ENCODE measurements at places on chromosomes 6 and 20.

GRCh38 chr6:30724906-30725667, 4.9 kb downstream of the TUBB start:
- DNase-seq: no peak

DNA sequence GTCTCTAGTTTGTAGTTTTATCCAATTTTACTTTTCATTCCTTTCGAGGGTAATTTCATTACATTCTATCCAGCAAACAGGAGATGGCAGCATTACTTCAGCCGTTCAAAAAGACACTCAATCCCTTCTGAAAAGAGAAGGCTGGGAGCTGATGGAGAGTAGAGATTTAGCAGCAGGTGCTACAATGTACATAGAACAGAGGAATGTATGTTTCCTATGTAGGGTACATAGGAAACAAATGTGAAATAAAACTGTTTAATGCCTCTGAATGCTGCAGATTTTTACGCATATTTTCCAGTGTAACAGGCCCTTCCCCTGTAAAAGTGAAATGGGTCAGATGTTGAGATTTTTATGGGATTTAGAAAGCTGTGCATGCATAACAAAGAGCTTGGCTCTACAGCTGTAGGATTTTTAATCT, 16.0 kb downstream of the RPS12 start:
- DNase-seq: no peak

- no peak for DNase-seq
Measured at GRCh38 chr6:157542414-157543160, 161.6 kb downstream of the ZDHHC14 start.

DNA sequence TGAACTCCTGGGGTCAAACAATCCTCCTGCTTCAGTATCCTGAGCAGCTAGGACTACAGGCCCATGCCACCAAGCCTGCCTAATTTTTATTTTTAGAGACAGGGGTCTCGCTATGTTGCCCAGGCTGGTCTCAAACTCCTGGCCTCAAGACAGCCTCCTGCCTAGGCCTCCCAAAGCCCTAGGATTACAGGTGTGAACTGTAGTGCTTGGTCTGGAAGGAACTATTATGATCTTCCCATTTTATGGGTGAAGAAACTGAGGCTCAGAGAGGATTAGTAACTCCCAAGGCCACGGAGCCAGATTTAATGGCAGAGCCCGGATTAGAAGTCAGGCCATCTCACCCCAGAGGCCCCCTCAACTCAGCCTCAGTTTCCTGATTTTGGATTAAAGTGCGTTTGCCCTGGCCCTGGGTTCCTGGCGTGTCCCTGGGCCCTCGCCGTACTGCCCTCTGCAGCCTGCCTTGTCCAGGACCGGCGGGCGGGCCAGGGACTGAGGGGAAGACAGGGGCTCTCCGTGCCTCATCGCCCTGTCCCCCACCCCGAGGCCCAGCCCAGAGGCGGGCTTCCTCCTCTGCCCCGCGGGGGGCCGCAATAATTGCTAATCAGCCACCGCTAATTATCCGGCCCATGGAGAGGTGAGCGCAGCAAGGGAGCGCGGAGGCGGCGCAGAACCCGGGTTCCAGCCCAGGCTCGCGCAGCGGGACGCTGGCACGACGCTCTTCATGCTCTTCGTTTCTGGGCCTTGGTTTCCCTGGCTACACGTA, 34.9 kb downstream of the CD40 start:
- no peak for DNase-seq

DNA sequence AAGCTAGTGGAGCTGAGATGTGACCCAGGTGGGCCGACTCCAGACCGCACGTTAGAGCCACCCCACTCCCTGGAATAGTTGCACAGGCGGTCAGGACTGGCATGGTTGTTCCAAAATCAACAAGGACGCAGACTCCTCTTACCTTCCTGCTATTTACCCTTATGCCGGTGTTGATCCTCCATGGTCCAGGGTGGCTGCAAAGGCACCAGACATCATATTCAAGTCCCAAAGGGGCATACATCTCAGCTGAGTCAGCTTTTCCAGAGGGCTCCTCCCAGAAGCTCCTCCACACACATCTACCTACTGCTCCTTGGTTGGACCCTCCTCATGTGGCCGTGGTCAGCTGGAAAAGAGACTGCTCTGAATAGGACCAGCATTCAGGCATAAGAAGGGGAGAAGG, 112.2 kb downstream of the SYCP2 start:
- no peak for DNase-seq

DNA sequence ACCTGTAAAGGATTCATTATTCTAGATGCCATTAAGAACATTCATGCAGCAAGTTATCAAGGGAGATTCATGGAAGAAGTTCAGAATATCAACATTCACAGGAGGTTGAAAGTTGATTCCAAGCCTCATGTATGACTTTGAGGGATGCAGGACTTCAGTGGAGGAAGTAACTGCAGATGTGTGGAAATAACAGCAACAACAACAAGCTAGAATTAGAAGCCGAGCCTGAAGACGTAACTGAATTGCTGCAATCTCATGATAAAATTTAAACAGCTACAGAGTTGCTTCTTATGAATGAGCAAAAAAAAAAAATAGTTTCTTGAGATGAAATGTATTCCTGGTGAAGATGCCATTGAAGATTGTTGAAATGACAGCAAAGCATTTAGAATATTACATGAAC, 73.3 kb upstream of the NXT1 start:
- no peak for DNase-seq

DNA sequence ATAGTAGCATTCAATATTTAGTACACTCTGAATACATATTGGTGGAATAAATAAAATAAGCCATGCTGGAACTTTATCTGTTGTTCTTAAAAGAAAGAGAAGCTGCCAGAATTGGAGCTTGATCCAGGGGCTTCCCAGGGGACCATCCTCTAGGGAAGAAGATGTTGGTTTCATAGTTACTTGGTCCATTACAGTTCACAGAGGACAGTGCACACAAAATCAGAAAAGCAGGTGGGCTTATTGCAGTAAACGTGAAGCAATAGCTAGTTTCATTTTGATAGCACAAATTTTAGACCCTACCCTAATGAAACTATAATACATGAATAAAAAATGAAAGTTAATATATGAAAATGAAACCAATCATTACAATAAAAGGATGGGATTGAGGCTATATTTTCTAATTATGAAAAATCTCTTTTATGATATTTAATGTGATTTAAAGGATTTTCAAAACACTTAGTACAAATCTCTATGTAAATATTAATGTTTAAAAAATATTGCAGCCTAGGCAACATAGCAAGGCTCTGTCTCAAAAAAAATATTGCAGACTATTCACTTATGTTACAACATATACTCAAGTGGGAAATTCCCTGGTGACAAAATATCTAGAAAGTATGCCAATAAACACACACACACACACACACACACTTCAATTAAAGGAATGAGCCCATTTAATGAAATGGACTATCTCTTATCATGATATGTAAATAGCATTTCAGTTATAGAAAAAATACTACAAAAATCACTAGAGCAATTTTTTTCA, 227.0 kb upstream of the MARCKS start:
- DNase-seq: no peak

- DNase-seq: no peak
Measured at GRCh38 chr20:51487565-51488268, 54.8 kb downstream of the NFATC2 start.

GRCh38 chr20:23167431-23167830, 81.3 kb upstream of the CD93 start:
- no peak for DNase-seq

DNA sequence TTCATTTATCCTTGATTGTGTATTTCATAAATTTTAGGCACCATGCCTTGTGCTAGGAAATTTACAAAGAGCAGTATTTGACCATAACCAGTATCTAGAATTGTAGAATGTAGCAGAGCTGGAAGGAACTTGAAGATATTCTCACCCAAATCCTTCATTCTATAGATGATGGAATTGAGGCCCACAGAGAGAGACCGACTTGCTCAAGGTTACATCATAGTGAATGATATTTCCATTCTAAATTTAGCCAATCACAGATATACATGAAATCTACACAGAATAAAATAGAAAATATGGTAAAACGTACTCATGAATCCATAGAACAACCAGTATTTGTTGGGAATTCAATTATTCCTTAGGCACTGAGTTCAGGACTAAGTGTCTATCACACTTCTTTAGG, 10.9 kb upstream of the SGK1 start:
- no peak for DNase-seq

DNA sequence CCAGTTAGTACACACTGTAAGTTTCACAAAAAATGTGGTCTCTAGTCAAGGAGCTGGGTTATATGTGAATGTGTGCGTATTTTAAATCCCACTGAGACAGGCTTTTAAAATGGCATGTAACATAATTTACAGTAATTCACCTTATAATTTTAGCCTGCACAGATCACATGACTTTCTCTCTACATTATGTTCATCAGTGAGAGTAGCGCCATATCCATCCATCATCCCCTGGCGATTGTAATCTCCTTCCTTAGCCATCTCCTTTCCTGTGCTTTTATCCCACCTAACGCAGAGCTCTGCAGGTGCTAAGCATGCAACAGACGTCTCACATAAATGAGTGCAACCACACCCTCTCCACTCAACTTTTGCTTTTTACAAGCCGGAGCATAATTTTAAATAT, 210.8 kb downstream of the TBC1D7 start:
- DNase-seq: no peak

GRCh38 chr6:72824833-72825232, 203.0 kb downstream of the KCNQ5 start:
- DNase-seq: no peak
